ENCODE measurements at places on chromosomes 3 and 15.

DNA sequence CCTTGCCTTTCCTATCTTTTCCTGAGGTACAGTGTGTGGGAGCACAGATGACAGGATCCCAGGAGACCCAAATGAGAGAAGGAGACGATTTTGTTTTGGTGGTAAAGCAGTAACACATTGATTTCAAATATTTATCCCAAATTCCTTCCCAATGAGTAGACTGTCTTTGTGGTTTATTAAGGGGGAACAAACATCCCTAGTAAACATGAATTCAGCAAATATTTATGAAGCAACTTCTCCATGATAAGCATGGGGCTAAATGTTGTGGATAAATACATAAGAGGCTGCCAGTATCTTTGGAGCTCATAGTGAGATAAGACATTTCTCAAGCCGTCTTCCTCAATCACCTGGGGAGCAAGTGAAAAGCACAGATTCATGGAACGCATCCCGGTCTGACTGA is 460.8 kb upstream of the CFAP20DC start:
- DNase-seq, result no peak

DNA sequence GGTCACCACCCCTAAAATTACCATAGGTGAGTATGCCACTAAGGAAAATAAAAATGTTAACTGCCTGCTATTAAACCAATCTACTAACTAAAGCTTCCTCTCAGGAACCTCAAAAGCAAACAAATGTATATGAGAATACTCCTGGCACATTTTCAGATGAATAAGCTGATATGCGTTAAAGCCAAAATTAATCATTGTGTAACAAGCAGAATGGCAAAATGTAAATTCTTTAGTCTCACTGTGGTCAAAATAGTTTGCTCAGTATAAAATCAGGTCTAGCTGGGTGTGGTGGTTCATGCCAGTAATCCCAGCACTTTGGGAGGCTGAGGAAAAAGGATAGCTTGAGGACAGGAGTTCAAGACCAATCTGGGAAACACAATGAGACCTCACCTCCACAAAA is 53.6 kb downstream of the SUMF1 start:
- no peak for DNase-seq

- no peak for DNase-seq
Observed at GRCh38 chr15:28005004-28005527, 94.0 kb downstream of the OCA2 start.

DNA sequence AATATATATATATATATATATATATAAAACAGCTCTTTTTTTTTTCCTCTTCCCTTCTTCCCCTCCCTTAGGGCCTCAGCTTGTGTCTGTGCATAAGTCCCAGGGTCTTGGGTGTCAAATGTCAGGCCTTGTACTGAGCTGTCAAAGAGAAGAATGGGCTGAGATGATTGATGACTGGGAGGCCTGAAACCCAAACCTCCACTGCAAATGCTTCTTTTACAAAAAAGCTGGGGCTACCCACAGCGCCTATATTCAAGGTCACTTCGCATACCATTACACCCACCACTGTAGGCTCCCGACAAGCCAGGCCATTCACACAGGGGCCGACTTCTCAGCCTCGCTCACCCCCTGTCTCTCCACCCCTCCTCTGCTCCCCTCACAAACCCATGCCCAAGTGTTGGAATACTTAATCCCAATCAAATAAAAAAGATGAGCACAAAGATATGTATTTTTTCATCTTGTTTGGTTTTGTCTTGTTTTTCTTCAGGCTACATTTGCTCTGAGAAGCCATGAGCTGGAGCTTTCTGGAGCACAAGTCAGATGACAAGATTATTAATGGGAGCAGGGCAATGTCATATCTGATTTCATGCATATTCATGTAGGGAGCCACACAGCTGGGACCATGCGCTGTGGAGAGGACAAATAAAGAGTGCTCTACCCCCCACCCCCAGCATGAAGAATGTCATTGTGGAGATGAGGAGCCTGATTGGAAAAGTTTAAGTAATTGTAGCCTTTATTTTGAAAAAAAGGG is 614.4 kb upstream of the NR2F2 start:
- no peak for DNase-seq

GRCh38 chr3:113754494-113755159 is 7.8 kb downstream of the ATP6V1A start:
- DNase-seq, result no peak

- DNase-seq, result no peak
Observed at GRCh38 chr3:12325586-12326515, 37.0 kb downstream of the PPARG start.

- DNase-seq, result no peak
Observed at GRCh38 chr15:58136731-58137130, 1.4 kb upstream of the AQP9 start.

DNA sequence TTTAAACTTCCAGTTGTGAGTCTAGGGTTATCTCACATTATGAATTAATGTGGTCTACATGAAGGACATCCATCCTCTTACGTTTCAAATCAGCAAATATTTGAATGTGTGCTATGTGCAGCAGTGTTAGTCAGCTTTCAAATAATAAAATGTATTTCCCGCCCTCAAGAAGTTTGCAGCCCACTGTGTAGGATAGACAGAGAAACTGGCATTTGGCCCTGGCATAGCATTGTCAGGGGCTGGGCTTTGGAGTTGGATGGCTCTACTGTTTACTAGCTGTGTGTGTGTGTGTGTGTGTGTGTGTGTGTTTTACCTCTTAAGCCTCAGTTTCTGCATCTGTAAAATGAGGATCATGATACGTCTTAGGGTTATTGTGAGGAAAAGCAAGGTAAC is 400.5 kb upstream of the C2CD4B start:
- DNase-seq, result no peak

Data from SW 1271 (cell line).